Neural crest cell (in vitro differentiated cells): ENCODE measurements at places on chromosomes 12 and 14. TPM values are rescaled to one million over a fixed set of nuclear protein-coding genes. Genes with fewer than 3 reads are reported as not detected.

ANO4 gene
- 0.23 and 0.61 TPM in 2 replicates for total RNA-seq

DNA sequence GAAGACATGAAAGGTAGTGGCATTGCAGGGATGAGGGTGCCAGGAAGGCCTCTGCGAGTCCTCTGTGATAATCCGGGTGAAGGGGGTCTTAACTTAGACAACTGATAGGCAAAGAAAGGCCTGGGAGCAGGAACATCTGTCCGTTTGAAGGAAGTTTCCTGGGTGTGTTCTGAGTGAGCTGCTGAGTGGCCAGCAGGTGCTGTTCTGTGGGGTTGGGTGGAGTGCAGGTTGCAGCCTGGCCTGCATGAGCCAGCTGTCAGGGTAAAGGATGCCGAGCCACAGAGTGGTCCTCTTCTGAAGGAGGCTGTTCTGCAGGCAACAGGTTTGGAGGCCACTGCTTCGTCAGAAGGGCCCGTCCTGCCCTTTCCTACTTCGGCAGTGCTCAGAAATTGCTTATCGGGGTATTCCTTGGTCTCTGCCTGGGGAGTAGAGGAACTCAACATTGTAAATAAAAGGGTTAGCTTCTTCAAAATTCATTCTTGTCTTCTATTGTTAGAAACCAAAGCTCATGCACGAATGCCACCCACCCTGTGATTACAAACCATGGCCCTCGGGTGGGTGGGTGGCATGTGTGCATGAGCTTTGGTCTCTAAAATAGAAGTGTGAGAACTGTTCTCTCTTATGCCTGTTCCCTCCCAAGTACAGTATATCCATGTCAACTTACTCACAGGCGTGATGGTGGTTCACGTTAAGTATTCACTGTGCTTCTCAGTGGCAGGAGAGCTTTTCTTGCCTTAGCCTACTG is 118.9 kb downstream of the CHST11 start:
- no peak overlapping the region for H3K4me3 ChIP-seq
- H3K27ac ChIP-seq: peak overlapping the region; percentile 43
- DNase-seq: no peak
- peaks cover 8% of the 10 kb centered on the region for H3K36me3 ChIP-seq
- H3K4me1 ChIP-seq: peaks cover 19% of the 10 kb centered on the region

PAH gene
- not detected in 2 replicates for total RNA-seq

GRCh38 chr12:106987846-106988245 is 900 bp upstream of the MTERF2 start:
- peaks cover 18% of the 10 kb centered on the region for H3K36me3 ChIP-seq
- no peaks in the 10 kb centered on the region for H3K27me3 ChIP-seq
- DNase-seq: no peak

SIX6 gene
- total RNA-seq: not detected in 2 replicates

DNA sequence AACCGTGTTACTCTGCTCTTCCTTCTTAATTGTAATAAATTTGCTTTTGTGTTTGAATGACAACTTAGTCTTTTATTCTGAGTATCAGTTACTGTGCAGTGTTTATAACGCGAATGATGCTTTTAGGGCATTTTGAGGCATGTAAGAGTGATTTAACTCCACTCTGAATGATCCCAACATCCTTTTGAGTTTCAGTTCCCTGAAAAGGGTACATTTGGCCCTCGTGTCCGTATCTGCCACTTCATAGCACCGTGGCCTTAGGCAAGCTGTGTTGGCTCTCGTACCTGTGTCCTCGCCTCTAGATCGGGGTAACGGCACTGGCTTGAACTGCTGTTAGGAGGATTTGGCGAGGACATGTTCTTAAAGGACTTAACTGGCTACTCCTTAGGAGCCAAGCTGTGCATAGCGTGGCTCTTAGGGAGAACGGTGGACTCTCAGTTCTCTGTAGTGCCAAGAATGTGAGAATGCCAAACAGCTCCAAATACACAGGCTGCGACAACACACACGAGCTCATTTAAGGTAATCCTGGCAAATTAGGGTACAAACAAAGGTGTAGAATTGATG is 92.0 kb downstream of the PPP2R5C start:
- H3K4me3 ChIP-seq: no peak overlapping the region
- H3K27ac ChIP-seq: no peak overlapping the region
- DNase-seq: no peak
- no peaks in the 10 kb centered on the region for H3K27me3 ChIP-seq
- H3K36me3 ChIP-seq: peaks cover 4% of the 10 kb centered on the region

DNA sequence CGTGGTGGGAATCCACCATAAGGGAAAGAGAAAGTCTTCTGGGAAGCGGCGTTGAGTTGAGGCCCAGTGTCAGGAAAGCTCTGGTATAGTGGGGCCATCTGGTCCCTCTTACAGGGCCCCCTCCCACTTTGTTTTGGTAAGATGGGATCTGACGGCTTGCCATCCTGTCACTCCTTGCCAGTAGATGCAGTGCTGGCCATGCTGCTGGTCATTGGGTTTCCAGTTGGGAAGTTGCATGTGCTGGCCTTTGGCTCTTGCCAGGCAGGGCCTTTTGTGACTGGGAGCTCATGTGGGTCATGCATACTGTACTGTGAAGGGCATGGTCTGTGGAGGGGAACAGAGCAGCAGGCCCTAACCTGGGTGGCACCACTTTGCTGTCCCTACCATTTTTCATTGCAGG is 3.8 kb downstream of the TRAF3 start:
- H3K4me1 ChIP-seq: peaks cover 33% of the 10 kb centered on the region
- no peak for DNase-seq
- no peaks in the 10 kb centered on the region for H3K36me3 ChIP-seq
- no peak overlapping the region for H3K27ac ChIP-seq
- peak overlapping the region; percentile 35 for H3K4me3 ChIP-seq
- H3K27me3 ChIP-seq: no peaks in the 10 kb centered on the region

TEAD4 gene
- total RNA-seq: 28.6 and 30.9 TPM in 2 replicates

GPR137C gene
- total RNA-seq: 3.9 and 4.2 TPM in 2 replicates

DNA sequence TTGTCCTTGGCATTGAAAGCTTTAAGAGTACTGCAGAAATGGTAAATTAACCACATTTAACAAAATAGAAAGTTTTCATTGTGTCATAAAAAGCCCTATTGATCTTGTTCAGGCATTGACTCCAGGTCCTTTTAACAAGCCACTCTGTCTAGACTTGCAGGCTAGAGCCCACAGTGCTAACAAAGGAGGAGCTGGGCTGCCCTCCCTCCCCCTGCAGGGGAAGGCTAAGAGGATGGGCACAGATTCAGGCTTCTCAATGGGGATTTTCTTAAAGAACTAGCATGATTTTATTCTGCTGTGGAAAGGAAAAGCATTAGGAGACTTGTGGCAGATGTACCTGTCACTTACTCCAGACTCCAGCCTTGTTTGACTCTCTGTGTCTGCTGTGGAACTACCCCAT is 463.6 kb downstream of the NRXN3 start:
- H3K4me3 ChIP-seq: no peak overlapping the region
- H3K27ac ChIP-seq: no peak overlapping the region
- peaks cover 26% of the 10 kb centered on the region for H3K4me1 ChIP-seq

DNA sequence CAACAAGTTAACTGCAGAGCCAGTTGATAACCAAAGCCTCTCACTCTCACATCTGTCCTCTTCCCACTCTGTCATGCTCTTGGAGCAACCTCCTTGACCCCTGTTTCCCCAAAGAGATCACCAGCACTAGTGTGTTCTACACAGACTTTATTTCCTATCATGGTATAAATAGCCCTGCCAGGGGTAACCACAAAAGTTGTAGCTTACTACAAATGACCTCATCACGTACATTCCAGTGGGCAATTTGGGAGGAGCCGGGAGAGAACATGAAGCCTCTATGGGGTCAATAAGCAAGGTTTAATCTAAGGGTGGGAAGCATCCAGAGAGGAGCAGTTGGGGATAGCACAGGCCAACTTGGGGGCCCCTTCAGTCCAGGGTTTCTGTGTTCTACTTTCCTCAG is 186.5 kb downstream of the KCNA5 start:
- no peak overlapping the region for H3K4me3 ChIP-seq
- H3K4me1 ChIP-seq: no peaks in the 10 kb centered on the region
- no peaks in the 10 kb centered on the region for H3K27me3 ChIP-seq
- no peak overlapping the region for H3K27ac ChIP-seq
- H3K36me3 ChIP-seq: no peaks in the 10 kb centered on the region
- no peak for DNase-seq

DNA sequence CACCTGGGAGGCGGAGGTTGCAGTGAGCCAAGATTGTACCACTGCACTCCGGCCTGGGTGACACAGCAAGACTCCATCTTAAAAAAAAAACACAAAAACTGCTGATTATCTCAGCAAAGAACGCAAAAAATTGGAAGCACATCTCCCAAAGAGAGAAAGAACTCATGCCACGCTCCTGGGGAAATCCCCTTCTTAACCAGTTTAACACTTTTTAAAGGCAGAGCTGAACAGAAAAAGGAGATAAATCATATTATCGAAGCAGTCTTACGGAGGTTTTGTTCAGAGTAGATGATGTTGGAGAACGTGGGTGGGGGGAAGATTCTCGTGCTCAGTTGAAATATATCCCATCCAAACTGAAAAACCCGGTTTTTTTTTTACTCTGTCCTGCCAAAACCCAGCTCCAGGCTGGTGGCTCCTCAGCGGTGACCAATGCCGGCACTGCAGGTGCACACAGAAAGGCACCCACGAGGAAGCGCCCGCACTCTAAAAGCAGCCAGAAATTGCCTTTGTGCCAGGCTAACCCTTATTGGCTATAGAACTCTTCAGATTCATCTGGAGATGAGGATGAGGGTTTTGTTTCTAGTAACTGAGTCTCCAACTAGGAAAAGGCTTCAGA is 100.2 kb upstream of the PARP11 start:
- H3K36me3 ChIP-seq: no peaks in the 10 kb centered on the region
- H3K27ac ChIP-seq: no peak overlapping the region
- H3K4me3 ChIP-seq: no peak overlapping the region
